ENCODE measurements at places on chromosomes 1 and 21. TPM values are rescaled to one million over a fixed set of nuclear protein-coding genes. Genes with fewer than 3 reads are reported as not detected.

DNA sequence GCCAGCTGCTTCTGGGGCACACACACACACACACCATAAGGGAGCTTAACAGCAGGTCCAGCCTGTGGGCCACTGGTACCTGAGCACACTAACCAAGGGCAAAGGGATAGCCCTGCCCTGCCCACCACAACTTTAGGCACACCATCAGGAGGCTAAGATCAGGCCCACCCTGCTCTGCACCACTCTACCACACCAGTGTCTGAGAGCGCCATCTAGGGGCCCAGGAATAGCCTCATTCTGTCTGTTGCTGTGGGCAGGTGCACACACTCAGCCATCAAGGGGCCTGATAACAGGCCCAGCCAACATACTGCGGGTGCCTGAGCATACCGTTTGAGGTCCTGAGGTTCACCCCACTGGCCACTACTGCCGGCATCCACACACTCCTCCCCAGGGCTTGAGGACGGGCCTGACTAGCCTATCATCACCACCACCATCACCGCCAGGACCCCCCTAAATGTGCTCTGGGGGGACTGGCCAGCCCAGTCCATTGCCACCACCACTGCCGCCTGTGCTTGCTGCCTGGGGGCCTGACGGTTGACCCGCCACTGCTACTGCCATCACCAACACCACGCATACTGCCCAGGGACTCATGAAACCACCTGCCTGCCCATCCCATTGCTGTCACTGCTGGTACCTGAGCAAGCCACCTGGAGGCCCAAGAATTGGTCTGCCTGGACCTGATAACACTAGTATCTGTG is 31.3 kb downstream of the NSL1 start:
- no peak for DNase-seq

GRCh38 chr1:207304710-207305488 is 16.6 kb upstream of the CD55 start:
- peak; percentile 15 for DNase-seq

DNA sequence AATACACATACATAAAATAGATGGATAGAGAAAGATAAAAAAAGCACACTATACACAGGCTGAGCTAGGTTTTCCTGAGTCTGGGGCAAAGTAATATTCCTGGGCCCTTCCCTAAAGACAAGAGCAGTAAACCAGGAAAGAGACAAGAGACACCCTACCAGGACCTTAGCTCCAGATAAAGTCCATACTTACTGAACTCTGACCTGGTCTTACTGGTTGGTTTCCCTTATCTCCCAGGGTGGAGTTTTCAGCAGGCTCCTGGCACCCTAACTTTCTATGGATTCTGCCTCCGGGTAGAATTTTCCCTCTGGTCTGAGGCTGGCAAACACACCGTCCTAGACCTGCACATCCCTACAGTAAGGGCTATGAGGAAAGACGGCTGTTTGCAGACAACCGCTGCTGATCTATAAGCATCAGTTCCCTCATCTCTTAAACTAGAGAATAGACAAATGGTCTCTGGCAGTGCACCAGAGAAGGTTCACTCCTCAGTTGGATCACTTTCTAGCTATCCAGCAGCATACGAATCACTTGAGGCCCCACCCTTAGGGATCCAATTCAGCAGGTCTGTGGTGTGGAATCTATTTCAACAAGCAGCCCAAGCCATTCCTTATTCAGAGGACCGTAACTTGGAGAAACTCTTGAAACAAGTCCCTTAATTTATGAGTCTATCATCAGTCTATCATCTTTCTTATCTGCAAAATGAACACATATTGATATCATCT is 52.0 kb downstream of the ARHGEF11 start:
- no peak for DNase-seq

DNA sequence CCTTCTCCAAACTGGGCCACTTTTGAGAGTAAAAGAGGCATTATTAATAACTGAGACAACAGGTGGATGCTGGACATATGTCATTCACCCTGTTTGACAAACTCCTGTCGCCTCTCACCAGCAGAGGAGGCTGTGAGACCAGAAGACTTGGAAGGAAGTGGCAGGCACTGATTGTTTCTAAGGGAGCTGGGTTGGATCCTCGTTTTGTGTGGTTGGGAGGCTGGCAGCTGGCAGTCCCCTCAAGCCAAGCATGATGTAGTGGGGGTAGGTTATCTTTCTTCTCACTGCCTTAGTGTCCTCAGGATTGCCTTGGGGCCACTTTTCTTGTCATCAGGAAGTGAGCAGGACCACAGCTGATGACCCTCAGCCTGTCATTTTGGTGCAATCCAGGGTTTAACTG is 86.5 kb upstream of the KCNJ15 start:
- peak; percentile 16 for DNase-seq

DNA sequence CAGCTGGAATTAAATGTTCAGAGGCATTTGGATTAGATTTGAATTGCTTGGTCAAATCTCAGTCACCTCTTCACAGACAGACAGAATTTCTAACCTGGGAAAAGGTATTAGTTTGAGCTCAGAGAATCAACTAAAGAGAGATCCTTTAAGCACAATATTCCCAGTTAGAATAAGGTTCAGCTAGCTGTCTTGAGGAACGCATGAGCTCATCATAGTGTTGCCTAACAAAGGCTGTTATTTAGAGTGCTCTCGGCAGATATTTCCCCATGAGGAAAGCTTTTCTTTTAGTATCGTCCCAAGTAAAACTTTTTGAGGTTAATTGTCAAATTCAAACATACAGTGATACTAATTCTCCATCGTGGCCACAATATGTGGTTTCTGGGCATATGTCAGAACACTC is 269.9 kb downstream of the HLX start:
- DNase-seq, result peak; percentile 63

GRCh38 chr1:98289311-98289710 is 368.5 kb upstream of the DPYD start:
- DNase-seq, result peak; percentile 10

DNA sequence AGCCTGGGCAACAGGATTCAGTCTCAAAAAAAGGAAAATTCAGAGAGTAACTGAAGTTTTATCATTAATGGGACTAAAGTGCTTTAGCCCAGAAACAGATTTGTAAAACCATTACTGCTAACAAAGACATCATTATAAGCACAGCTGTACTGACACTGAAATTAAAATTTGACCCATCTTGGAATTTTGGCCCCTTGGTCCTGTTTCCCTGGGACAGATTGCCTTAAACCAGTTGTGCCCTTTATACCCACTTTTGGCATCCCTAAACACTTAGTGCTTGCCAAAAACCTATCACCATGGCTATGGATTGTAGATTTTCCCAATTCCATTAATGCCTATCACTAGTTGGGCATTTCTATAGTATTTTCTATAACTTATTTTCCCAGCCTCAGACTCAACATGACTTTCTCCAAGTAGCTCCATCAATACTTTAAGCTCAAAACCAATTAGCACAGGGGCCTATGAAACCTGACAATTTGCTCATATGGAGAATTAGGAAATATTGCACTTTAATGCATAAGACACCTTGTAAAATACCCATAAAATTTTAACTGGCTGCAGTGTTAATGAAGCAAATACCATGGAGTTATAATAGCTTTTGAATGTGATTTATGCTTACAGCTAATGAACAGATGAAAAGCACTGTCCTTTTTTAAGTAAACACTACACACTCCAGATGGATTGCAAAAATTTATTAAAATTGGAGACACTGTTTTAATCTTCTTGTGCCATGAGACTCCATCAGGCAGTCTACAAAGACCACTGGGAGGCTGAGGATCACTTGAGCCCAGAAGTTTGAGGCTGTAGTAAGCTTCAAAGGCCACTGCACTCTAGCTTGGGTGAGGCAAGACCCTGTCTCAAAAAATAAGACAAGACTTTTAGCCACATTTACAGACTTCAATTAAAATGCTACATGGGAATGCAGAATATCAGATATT is 4.3 kb downstream of the GAS5 start:
- DNase-seq, result no peak

- DNase-seq, result peak; percentile 76
Observed at GRCh38 chr21:41217671-41218385, 49.9 kb downstream of the BACE2 start.

DNA sequence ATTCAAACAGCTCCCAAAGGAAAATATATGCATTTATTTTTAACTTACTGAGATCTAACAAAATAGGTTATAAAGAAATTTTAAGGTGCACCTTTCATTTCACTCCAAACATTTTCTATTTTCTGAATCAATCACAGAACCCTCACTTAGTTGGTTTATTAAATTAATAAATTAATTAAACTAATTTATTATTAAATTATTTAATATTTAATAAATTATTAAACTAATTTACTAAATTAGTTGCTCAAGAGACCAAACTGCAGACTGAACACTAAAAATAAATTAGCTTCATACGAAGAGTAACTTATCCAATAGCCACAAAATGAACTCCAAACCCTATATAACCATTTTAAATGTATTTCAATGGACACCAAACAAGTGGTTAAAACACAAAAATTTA is 68.0 kb downstream of the PRPF38A start:
- DNase-seq, result no peak

- DNase-seq, result no peak
Observed at GRCh38 chr1:46081206-46081605, 51.2 kb downstream of the PIK3R3 start.

GRCh38 chr1:225319871-225320270 is 108.0 kb downstream of the LBR start:
- DNase-seq, result no peak

DNA sequence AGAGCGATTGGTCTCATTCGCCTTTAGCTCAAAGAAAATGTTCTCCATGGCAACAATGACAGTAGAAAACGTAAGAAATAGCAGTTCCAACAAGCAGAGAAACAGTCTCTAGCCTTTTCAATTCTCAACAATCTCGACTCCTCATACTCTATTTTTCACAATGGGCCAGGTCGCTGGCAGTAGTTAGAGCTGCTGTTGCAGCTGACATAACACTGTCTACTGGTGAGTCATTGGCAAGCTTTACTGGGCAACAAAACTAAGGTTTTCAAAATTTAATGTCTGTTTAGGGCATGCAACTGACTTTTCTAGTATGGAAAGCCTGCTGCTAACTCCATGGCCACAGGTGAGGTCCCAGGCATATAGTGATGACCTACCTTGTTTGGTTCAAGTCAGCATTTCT is 221.1 kb upstream of the KAZN start:
- DNase-seq, result peak; percentile 49

- DNase-seq, result no peak
Observed at GRCh38 chr1:110696818-110697217, 22.1 kb upstream of the KCNA3 start.

DNA sequence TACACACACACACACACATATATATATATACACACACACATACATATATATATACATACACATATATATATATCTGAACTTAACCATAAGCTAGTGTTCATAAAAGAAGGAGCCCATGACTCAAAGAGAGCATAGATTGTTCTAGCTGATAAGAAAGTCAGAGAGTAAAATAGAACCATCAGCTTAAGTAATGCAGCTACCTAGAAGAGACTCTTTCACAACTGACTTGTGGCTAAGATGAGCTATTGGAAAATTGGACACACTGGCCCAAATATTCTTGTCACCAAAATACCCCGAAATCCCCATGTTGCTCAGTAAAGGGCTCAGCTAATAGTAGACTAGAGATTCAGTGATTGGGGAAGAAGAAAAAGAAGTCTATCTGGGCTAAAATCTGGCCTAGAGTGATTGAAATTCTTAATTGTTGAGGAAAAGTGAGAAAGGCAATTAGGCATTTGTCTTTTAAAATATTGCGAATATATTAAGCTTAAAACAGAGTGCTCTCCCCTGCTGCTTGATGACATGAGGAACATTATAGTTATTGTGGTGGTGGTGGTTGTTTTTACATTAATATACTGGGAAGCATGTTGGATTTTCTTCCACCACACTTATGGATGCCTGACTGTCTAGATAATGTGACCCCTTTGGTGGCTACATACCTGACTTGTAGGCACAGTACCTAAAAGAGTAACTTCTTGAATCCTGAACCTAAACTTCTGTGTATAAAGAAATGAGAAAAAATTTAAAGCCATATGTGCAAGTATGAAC is 6.3 kb downstream of the SLAMF1 start:
- DNase-seq, result no peak

- peak; percentile 99 for DNase-seq
Observed at GRCh38 chr1:159960721-159961381, 6.8 kb upstream of the SLAMF9 start.

DNA sequence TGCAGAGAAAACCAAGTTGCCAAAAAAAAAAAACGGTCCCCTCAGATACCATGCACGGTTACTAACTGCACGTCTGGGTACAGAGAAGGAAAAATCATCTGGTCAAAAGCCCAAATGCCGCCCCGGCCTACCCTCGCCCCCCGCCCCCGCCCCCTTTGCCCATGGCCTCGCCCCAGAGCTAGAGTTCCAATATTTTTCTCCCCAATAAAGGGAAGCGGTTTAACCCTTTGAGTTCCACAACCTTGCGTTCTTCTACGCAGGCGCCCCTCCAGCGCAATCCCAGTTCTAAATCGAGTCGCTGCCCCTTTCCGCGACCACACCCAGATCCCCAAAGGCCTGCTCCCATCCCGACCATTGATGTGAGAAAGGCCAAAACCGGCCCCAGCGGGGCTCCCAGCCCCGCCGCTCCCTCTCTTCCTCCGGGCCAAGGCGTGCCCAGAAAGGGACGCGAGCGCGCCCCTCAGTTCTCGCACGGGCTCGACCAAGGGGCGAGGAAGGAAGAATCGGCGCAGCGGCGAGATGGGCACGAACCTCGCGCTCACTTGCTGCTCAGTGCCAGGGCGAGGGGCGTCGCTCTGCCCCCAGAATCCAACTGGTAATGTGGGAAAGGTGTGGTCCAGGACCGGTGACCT is 797 bp downstream of the WDR47 start:
- peak; percentile 22 for DNase-seq

GRCh38 chr1:14742181-14742980 is 143.9 kb downstream of the KAZN start:
- peak; percentile 97 for DNase-seq

- peak; percentile 69 for DNase-seq
Observed at GRCh38 chr1:169999331-169999741, 75.2 kb downstream of the KIFAP3 start.

DNA sequence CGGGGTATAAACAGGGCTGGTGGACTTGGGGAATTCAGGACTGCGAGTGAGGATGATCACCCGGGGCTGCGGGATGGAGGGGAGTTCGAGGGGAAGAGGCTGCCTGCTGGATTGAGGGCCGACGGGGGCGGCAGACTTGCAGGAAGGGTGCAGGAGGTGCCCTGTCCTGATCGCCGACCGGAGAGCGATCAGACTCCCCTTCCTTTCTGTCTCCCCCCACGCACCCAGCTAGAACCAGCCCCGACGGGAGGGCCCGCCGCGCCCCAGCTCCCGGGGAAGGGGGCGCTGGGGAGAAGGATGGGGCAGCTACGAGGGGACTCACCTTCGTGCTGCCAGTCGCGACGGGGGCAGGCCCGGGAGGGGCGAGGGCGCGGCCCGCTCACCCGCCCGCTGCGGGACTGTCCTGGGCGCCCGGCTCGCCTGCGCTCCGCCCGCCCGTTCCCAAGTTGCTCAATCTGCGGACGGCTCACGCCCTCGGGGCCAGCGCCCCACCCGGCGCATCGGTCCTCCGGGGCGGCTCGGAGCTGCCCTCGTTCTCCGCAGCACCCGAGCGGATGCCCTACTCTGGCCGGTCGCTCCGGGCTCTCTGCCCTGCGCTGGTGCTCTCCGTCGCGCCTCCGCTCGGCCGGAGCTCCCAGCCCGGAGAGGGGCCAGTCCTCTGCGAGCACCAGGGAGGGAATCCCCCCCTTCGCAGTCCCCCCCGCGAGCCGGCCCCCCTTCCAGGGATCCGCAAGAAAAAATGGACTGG is at the start of gene RSPO1:
TSS of gene RSPO1 (minus strand) at position 649 of the 748 bp plus-strand sequence. CDS start 5,231 bp downstream, outside the sequence.
- DNase-seq, result peak; percentile 7

AMY1B gene
- total RNA-seq, result not detected

SYDE2 gene
- 5.2 TPM for total RNA-seq

TSEN15 gene
- total RNA-seq, result 31.6 TPM

GJB4 gene
- not detected for total RNA-seq

C1orf53 gene
- total RNA-seq, result 4.5 TPM

ALPL gene
- 1.1 TPM for total RNA-seq

CFHR1 gene
- 1.1 TPM for total RNA-seq

MED8 gene
- total RNA-seq, result 43.1 TPM

RGS18 gene
- total RNA-seq, result not detected

SLC22A15 gene
- total RNA-seq, result 7.2 TPM

FMO2 gene
- 7.4 TPM for total RNA-seq

Data from fibroblast of the aortic adventitia (primary cell).